ENCODE measurements at places on chromosomes 7 and 10.
A peak's percentile ranks its signal among the peaks of the same experiment; 100 is the strongest.

DNA sequence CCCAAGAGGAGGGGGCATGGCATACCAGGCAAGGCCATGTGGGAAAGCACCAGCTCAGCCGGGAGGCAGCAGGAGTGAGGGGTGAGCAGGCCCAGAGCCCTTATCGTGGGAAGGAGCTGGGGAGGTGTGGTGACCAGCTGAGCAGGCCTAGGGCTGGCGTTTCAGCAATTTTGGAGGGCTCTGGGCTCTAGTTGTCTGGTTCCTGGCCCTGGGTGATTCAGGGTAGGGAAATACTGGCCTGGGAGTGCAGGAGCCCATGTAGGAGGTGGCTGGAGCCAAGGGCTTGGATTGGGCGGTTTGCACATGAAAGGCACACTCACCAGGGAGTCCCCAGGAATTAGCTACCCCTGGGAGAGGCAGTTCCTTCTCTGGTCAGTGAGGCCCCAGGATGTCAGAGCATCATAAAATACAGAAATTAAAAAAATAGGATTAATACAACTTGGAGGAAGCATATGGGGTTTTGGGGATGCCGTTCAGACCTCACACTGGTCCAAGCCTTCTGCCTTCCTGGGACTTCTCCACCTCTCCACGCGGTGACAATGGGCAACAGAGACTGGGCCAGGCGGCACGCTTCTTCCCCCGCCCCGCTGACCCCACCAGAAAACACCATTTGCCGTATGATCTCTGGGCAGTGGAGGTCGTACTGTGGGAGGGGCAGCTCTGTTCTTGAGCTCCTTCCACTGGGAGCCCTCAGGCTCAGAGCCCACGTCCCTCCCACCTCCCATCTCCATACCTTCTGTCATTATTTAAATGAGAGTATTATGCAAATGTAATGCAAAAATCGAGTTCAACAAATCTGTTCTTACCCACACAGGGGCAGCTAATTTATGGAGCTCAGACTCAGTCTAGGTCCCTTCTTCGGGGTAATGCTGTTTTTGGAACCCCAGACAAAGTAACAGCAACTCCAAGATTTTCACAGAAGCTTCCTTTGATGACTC, 133.0 kb upstream of the FAM20C start:
- DNase-seq, result no peak

GRCh38 chr7:131342864-131343442, 15.3 kb downstream of the MKLN1 start:
- no peak for DNase-seq

DNA sequence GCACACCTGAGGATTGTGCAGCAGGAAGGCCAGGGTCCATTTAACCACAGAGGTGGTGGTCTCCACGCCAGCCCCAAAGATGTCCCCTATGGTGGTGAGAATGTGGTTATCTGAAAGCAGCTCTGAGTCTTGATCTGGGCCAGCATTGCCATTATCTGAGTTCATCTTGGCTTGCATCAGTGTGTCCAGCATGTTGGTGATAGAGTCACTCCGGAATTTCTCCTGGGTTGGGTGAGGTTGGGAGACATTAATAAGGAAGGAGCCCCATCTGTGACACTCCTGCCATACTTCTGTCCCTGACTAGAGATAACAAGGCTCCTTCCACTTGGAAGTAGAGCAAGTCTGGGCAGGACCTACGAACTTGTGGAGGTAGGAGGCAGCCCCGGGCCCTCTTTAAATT, 4.2 kb downstream of the CYP17A1 start:
- DNase-seq, result no peak

DNA sequence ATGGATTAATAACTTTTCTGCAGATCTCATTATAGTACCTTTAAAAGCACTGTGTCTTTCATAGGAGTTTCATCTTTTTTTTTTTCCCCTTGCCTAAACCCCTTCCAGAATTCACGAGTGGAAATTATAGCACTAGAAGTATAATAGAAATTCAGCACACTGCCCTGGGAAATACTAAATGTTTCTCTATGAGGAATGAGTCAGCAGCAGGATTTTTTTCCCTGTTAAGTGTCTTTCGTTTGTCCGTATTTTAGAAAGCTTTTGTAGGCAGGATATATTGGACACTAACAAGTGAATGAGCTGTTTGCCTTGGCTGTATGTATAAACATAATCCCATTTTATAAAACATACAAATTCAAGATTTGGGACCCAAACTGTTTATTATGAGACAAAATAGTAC, 105.8 kb downstream of the EXOC4 start:
- DNase-seq, result peak; percentile 43

- DNase-seq, result peak; percentile 78
These were observed 108.2 kb downstream of the PIP4K2A start for GRCh38 chr10:22606164-22606614.

DNA sequence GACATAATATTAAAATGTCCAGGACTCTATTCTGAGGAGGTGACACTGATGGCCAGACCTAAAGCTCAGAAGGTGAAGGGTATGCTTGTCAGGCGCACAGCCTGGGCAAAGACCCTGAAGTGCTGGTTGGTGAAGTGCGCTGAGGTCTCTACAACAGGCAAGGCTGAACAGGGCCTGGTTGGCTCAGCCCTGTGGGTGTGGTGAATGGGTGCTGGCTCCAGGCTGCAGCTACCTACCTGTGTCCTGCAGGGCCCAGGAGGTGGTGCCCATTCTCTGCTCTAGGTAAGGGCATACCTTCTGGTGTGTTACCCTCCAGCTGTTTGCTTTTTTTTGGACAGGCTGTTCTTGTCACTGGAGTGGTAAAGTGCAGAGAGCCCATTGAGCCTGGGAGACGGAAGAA, 85.1 kb downstream of the RAMP3 start:
- DNase-seq, result no peak

DNA sequence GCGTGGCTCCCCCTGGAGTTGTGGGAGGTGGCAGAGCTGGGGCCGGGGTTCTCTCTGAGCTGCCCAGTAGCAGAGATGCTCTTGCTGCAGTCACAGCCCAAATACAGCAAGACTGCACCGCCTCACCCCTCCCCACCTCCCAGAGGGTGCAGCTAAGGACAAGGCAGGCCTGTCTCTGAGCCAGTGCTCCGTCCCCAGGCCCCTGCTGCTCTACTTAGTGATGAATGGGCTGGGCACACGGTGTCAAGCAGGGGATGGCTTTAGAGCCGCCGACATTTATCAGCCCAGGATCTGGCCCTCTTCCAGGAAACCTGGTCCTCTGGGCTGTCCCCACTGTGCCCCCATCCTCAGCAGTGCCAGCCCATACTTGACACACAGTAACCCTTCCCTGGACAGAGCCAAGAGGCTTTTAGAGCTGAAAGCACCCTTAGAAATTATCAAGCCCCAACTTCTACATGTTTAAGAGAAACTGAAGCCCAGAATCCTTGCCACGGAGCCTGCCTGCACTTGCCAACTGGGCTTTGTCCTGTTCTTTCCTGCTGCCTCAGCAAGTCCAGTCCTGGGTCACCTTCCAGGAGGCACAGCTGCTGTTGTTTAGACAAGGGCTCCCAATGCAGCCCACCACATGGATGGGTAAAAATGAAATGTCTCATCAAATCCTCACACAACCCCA, 137.1 kb upstream of the UNC5B start:
- no peak for DNase-seq

DNA sequence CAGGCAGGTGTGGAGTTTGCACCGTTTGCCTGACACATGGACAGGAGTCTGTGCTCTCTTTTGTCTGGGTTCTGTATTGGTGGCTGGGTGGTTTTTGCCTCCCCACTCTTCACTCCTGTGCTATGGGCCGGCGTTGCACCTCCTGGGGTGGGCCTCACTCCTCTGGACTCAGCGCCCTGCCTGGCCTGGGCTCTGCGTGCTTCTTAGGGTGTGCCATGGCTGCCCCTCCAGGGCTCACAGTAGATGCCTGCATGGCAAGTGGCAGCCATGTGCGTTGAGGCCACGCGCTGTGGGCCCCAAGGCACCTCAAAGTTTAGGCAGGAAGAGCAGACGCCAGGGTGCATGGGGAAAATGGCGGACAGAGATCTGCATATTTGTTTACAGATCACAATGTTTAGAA, 319.8 kb downstream of the ADARB2 start:
- DNase-seq, result no peak

DNA sequence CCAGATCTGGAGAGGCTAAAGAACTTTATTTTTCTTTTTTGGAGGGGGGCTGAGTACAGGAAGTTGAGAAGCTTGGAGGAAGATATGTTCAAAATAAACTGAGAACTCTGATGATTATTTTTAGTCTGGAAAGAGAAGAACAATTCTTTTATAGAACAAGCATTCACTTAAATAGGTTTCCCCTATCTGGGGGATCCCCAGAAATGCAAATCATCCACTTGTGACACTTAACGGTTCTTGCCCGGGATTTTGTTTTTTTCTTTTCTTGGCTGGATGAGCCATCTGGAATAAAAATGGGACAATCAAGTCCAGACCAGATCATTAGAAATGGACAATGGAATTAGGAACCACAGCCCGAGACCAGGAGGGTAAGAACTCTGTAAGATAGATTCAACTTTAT, 95.9 kb upstream of the EGR2 start:
- no peak for DNase-seq

DNA sequence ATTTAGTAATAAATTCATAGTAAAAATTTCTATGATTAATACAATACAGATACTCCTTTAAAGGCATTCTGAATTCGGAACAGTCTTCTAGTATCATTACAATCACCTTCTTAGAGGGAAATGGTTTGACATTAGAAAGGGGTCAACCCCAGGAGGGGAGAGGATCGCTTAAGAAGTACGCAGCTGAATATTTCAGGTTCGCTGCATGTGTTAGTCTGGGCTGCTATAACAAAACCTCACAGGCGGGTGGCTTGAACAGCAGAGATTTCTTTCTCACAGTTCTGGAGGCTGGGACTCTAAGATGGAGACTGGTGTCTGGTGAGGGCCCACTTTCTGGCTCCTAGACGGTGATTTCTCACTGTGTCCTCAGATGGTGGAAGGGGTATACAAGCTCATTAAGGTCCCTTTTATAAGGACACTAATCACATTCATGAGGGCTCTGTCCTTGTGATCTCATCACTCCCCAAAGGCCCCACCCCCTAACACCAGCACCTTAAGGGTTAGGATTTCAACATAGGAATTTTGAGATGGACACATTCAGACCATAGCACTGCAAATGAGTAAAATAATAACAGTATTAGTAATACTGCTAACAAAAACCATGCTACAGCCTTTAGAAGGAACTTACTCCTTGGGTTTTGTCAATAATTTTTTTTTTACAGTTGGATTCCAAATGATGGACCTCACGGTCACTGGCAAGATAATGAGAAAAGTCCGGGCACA, 34.0 kb downstream of the GNA12 start:
- peak; percentile 65 for DNase-seq

GRCh38 chr10:102735065-102735562, 8.6 kb upstream of the WBP1L start:
- DNase-seq, result peak; percentile 84

DNA sequence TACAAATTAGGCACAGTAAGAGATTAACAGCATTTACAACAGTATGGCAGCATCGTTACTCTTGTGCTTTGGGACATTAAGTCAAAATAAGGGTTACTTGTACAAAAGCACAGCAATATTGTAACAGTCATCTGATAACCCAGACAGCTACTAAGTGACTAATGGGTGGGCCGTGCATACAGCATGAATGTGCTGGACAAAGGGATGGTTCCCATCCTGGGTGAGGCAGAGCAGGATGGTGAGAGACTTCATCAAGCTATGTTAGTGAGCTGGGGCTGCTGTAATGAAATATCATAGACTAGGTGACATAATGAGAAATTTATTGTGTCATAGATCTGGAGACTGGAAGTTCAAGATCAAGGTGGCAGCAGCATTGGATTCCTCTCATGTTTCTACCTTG, 25.4 kb downstream of the EDRF1 start:
- DNase-seq, result no peak

DNA sequence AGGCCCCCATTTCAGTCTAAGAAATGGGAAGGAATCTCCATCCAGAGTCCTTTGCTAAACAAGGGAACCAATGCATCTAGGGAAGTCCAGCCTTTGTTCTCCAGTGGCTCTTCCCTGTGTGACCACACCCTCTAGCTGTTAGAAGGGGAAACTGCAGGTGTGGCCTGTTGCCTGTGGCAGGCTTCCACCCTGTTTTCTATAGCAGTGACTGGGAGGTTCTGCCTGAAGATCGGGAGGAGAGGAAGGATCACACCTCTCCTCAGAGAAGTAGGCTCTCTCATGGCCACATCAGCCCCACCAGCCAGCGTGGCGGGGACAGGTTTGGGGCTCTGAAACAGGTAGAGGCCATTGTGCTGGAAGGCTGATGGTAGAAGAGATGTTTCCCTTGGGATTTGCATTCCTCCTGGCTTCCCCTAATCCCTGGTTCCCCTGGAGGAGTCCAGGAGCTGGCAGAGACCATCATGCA, 47.7 kb upstream of the TRIM8 start:
- peak; percentile 64 for DNase-seq

- DNase-seq, result peak; percentile 68
These were observed 16.0 kb downstream of the PAPSS2 start for GRCh38 chr10:87675396-87676376.

DNA sequence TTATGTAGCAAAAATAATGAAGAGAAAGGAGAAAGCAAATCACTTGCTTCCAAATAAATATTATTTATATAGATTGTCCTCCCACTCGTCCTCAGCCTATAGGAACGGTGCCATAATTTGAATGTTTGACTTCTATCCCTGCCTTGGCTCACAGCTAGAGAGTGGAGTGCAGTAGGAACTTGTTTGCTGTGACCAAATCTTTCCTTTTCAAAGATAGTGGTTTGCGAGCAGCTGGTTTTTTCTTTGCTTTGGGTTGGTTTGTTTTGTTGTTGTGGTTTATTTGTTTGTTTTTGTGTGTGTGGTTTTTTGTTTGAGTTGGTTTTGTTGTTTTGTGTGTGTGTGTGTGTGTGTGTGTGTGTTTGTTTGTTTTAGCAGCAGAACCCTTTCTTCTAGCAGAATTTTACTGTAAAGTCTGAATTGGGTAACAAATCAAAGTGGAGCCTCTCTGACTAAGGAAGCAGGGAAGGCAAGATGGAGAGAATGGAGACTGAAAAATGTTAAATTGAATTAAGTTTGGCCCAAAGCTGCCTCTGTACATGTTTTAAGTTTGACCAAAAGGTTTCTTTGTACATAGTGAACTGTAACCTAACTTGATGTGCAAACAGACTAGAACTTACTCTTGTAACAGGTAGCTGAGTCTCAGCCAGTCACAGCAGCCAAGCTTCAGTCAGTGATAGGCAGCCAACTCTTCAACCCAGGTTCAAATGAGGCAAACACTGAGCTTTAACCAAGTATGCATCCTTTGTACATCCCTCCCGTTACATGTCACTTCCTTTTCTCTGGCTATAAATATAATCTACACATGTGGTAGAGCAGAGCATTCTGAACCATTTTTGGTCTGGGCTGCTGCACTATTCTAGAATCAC, 149.5 kb upstream of the LRGUK start:
- no peak for DNase-seq
